A549 treated with GW870086 at 1 μM for 4 hours (cell line): ENCODE measurements at places on chromosomes 11 and 22. TPM values are rescaled to one million over a fixed set of nuclear protein-coding genes. Genes with fewer than 3 reads are reported as not detected.

The IFITM10 gene
- total RNA-seq = 0.96 to 2.1 TPM (median 1.2 TPM) in 5 replicates

The NRGN gene
- total RNA-seq = 6.1 to 11.4 TPM (median 9.6 TPM) in 5 replicates

The CCDC89 gene
- total RNA-seq = not detected in 5 replicates

The POLD4 gene
- total RNA-seq = 192 to 253 TPM (median 224 TPM) in 5 replicates

The BTBD18 gene
- total RNA-seq = not detected in 5 replicates

The POLR2F gene
- 120 to 141 TPM (median 131 TPM) in 5 replicates for total RNA-seq

The BAIAP2L2 gene
- total RNA-seq = 5.1 to 8.5 TPM (median 8.0 TPM) in 5 replicates

The APOL1 gene
- 11.4 to 17.7 TPM (median 15.9 TPM) in 5 replicates for total RNA-seq

The SYCE3 gene
- 0.40 to 0.80 TPM (median 0.75 TPM) in 3 of 5 replicates, not detected in the others for total RNA-seq

The APOA1 gene
- total RNA-seq = 0.24 to 0.49 TPM in 2 of 5 replicates, not detected in the others

The LRRC10B gene
- total RNA-seq = 0.09 to 0.21 TPM (median 0.17 TPM) in 5 replicates

The SMCO4 gene
- total RNA-seq = 14.9 to 33.9 TPM (median 24.2 TPM) in 5 replicates

The ARHGAP20 gene
- total RNA-seq = 0.03 TPM in 1 of 5 replicates, not detected in the others

The PSMC3 gene
- 180 to 224 TPM (median 193 TPM) in 5 replicates for total RNA-seq
